ENCODE measurements at places on chromosomes 5 and 9.

DNA sequence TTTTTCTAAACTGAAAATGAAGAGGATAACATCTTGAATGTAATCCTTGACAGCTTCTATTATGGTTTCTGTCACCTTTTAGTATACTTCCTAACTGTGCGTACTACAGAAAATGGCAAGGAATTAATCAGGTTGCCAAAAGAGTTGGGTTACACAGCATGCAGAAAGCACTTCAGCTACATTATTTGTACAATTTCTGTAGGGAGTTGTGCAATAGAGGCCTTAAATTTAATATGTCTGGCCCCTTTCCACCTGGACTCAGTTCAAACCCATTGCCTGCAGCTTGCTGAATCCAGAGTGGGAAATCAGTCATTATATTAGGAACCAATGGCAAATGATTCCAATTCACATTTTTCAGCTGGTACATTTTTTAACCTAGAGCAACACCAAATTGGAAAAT is 549.7 kb downstream of the CSNK1G3 start:
- DNase-seq = no peak

DNA sequence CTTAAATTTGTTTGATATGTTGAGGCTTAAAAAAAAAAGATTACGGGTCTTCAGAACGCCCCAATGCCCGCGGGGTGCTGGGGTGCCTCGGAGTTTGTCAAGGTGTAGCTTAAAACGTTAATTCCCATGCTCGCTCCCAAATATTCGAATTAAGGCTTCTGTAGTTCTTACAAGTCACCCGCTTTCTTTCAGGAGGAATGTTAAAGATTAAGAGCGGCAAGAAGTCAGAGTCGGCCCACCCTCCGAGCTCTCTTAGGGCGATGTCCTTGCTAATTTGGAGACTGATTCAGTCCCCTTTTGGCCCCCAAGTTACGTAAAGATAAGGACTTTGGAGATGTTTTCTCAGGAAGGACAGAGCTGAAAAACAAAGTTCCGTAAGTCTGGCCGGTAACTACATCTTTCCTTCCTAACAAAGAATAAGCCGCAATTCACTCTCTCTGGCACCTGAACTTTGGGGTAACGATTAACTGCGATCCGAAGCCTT is 746 bp upstream of the NPM1 start:
- DNase-seq = peak; percentile 66

DNA sequence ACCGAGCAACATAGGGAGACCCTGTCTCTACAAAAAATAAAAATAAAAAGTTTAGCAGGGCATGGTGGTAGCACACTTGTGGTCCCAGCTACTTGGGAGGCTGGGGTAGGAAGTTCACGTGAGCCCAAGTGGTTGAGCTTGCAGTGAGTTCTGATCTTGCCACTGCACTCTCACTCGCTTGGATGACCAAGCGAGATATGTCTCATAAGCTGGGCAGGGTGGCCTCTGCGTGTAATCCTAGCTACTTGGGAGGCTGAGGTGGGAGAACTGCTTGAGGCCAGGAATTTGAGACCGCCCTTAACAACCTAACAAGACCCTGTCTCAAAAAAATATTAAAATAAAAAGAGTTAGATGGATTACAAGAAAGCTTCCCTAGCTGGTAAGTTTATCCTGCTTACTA is 32.5 kb downstream of the RASA1 start:
- DNase-seq = no peak

DNA sequence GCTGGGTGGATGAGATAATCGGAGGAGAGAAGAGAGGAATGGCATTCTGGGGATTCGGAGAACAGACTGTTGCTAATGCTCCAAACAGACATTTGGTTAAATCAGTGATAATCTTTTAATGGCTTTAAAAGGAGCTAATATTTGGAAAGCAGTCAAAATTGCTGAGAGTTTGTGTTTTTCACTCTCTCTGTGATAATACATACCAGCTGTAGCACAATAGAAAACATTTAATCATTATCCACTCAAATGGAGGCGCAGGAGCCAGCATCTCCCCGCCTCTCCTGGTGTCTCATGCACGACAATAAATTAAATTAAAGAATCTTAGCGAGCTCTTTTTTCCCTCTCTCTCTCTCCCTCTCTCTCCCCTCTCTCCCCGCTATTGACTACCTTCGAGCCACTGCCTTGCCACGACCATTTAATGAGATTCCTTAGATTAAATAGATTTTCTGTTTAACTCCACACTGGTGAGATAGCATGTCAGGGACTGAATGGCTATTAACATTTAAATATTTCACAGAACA is 268.6 kb upstream of the MVB12B start:
- DNase-seq = no peak

DNA sequence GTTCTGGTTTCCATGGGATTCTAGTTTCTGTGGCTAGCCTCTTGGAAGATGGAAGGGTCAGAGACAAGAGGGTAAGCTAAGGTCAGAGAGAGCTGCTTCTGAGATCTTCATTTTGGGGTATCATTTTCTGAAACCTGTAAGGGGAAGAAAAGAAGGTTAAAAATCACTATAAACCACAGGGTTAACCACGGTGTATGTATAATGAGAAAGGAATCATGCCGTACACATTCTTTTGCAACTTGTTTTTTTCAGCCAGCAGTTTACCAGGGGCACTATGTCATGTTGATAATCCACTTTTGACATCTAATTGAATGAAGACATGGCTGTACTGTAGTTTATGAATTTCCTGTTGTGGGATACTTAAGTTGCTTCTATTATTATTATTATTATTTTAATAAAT is 164.4 kb downstream of the FOCAD start:
- DNase-seq = peak; percentile 14

GRCh38 chr5:77431719-77432118 is 60.4 kb downstream of the WDR41 start:
- DNase-seq = no peak

DNA sequence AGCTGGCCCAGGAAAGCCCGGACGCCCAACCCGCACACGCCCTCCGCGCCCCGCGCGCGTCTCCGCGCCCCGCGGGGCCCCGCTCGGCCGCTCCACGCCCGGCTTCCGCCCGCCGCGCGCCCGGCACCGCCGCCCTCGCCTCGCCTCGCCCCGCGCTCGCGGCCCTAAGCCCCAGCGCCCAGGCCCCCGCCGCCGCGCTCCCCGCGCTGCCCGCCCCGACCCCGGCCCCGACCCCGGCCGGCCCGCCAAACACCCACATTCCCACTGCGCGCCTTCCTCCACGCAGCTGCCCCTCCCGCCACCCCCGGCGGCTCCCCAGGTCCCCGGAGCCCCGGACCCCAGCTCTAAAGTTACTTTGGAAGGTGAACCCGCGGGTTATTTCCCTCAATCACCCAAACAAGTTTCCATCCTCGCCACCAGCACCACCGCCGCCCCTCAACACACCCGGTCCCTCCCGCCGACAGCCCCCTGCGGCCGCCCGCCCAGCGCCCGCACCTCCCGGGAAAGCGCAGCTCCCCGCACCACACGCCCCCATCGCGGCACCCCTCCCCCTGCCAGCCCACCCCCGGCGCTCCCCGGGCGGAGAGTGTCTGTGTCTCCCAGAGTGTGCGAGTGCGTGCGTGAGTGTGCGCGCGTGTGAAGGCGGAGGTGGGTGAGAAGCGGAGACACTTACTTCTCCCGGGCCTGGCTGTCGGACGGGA is 439 bp downstream of the SSBP2 start:
- peak; percentile 55 for DNase-seq

- no peak for DNase-seq
Observed at GRCh38 chr5:643351-643801, 31.2 kb downstream of the CEP72 start.

- DNase-seq = no peak
Observed at GRCh38 chr9:91101611-91102168, 260.0 kb downstream of the AUH start.

GRCh38 chr5:118968406-118968911 is 19.9 kb downstream of the DTWD2 start:
- no peak for DNase-seq

DNA sequence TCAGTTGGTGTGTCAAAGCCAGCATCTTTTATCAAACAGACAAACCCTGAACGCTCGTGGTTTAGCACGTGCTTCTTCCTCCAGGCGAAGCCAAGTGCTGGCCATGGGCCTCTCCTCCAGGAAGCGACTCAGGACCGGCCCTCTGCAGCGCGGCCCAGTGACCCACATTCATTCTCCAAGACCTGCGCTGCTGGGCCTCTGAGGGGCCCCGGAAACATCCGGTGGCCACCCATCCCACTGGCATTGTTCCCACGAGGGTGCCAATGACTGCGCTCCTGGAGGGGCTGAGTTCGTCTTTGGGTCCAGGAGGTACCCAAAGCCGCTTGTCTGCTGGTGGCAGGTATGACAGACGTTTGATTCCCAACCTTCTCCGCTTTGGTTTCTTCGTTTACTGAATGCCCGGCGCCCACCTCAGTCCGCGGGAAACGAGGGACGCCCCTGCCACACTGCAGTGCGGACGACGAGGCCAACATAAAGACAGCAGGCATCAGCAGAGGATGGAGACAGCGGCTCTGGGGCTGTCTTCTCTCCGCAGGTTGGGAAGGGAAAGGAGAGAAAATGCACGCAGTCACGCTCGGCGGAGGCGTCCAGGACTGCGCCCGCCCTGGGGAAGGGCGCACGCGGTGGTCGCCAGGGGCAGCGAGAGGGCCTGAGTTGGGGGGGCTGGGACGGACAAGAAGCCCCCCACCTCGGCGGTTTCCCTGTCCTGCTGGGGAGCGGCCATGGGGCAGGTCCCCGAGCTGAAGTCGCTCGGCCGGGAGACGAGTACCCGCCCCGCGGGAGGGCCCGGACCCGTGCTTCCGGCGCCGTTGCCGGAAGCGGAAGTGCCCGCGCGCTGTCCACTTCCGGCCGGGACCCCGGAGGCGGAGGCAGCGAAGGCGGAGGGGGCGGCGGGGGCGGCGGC is at the start of gene EXOC3:
Gene EXOC3, plus strand, starts transcription at position 842 of the 904 bp plus-strand sequence. CDS start 3,030 bp downstream, outside the sequence.
- DNase-seq = peak; percentile 91

GRCh38 chr9:96006961-96007360 is 131.5 kb downstream of the ERCC6L2 start:
- no peak for DNase-seq

DNA sequence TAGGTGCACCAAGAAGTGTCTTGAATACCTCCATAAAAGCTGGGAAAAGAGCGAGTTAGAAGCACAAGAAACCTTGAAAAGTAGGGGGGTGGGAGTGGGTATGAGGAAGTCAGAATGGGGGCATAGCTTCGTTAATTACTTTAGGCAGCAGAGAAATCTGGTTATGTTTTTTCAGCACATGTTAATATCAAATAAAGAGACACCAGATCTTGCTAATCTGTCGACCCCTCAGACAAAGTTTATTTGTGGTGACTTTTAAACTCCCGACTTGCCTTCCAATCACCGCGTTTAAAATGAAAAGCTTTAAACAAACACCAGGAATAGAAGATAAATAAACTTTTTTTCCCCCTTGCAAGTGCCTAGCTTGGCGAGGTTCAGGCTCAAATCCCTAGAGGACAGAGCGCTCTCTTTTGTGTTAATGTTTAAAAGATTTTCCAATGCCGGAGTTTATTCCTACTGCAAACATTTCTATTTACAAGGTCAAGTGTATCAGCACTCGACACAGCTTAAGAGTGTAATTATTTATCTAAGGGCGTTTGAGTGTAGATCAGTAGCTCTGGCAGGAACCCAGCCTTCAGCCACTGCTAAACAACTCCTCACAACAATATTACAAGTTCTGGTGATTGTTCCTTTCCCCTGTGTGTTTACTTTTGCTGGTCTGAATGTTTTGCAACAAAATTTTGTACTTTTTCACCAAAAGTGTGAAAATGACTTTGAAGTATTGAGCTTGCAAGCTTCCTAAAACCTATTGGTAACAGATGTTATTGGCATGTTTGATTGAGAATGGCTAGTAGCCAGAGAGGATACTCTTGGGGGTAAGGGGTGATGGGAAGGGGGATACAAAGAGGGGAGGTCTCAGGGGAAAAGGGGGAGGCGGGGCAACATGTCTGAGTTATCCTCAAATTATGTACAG is 3.8 kb downstream of the GAS1 start:
- no peak for DNase-seq

DNA sequence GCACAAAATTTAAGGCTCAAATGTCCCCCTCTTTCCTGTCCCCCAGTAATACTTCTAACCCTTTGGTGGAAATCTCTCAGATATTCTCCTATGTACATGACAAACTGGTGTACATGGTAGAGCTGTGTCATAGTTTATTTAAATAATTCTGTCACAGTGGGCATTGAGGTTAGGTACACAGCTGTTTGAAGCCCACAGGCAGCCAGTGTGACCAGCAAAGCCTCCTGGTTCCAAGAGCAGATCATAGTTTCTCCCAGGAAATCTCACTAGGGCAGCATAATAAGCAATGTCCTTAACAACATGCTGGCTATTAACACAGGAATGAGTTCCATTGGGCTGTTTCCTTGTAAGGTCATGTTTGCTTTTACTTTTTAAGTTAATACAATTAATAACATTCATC is 63.9 kb downstream of the NDST1 start:
- no peak for DNase-seq

GRCh38 chr5:125269926-125270325 is 523.5 kb upstream of the ZNF608 start:
- no peak for DNase-seq

DNA sequence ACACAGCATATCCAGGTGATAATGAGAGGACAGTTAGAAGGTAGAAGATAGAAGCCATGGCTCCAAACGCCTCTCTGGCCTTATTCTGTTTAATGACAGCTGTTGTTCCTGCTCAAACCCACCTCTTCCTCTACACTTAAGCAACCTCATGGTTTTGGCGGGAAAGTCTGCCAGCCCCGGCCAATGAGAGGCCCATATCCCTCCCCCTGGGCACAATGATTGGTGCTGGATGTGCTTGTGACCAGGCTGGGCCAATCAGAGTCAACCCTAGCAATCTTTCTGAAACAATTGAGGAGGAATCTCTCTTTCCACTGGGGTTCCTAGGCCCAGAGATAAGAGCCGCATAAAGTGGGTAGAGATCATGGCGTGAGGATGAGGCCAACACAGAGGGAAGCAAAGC is 4.8 kb upstream of the GFI1B start:
- peak; percentile 80 for DNase-seq

- DNase-seq = no peak
Observed at GRCh38 chr5:62005551-62005950, 300.5 kb upstream of the KIF2A start.

- DNase-seq = no peak
Observed at GRCh38 chr9:93136011-93136440, 2.0 kb upstream of the NINJ1 start.
